ENCODE measurements at places on chromosomes 7 and 10.

GRCh38 chr7:150429699-150430098 lies 20.7 kb upstream of the GIMAP8 start:
- DNase-seq = no peak

DNA sequence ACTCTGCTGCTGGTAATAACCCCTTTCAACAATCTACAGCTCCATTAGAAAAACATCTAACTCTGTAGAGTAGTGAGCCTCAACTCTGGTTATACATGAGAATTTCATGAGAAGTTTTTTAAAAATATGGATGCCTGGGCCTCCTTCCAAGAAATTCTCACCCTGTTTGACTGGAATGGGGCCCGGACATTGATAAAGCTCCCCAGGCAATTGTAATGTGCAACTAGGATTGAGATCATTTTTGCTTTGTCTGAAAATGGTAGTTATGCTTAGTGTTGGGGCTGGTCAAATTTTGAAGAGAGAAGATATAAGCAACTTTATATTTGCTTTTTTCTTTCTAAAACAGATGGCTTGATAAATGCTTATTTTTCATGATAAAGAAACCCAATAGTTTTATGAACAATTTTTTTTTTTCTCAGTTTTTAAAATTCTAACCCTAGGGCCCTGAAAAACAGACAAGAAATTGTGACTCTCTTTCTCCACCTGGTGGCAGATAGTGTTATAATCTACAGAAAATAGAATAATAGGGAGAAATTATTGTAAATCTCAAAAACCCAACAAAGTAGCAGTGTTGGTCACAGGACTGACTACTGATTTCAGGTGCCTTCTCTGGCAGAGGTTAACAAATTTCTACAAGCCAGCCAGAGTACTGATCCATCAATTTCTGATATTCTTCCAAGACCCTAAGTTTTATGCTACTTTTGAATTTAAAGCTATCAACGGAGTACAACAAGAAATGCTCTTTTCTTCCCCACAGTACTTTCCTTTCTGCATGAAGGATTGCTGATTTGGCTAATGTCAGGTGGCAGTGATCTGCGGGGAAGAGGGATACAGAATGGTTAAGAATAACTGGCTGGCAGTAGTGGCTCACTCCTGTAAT lies 174.8 kb downstream of the DKK1 start:
- peak; percentile 25 for DNase-seq

GRCh38 chr7:34453150-34453549 lies 204.9 kb upstream of the NPSR1 start:
- DNase-seq = no peak

- DNase-seq = no peak
Observed at GRCh38 chr7:4268040-4268965, 413.8 kb upstream of the FOXK1 start.

All from G401 (cell line).